ENCODE measurements at places on chromosomes 13 and 19. TPM values are rescaled to one million over a fixed set of nuclear protein-coding genes. Genes with fewer than 3 reads are reported as not detected.
A peak's percentile ranks its signal among the peaks of the same experiment; 100 is the strongest.

Gene CCNA1
- not detected for total RNA-seq

Gene ZNF254
- 26.4 TPM for total RNA-seq

DNA sequence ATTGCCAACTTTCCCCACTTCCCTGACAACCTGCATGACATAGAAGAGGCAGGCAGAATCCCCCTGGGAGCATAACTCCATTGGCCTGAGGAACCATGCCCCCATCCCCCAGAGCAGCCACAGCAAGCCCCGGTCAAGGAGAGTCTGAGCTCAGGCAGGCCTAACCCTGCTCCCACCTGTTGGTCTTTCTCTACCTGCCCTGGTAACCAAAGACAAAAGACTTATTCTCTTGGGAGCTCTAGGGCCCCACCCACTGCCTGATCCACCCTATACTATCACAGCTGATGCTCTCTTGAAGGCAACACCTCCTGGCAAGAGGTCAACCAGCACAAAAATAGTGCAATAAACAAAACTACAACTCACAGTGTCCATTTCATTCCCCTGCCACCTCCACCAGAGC lies 59.3 kb downstream of the TNFSF13B start:
- DNase-seq, result no peak
- peaks cover 22% of the 10 kb centered on the region for H3K27me3 ChIP-seq
- H3K36me3 ChIP-seq, result no peaks in the 10 kb centered on the region
- H3K4me1 ChIP-seq, result no peaks in the 10 kb centered on the region

DNA sequence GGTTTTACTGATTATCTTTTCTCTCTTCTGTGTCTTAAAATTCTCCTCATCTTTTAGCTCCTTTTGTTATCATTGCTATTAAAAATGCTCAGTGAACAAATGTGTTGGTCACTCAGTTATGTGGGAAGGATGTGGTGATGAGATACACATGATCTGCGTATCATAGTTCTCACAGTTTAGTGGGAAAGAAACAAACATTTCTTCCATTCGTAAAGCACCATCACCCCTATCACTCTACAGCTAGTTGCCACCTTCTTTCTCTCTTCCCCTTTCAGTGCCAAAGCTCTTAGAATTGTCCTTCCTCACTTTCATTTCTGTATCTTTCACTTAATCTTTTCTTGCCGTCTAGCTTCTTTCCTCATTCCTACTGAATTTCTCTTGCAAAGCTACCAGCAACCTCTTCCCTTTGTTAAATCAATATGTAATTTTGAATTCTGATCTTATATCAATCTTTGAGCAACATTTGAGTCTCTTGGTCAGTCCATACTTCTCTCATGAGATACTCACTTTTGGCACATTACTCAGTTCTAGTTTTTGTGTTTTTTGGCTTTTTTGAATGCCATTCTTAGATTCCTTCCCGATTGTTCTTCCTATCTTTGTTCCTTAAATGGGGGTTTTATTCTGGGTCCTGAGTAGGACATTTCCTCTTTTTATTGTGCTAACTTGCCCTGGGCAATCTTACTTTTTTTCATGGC lies 122.3 kb downstream of the PCCA start:
- DNase-seq, result no peak
- no peaks in the 10 kb centered on the region for H3K36me3 ChIP-seq
- no peaks in the 10 kb centered on the region for H3K4me1 ChIP-seq

DNA sequence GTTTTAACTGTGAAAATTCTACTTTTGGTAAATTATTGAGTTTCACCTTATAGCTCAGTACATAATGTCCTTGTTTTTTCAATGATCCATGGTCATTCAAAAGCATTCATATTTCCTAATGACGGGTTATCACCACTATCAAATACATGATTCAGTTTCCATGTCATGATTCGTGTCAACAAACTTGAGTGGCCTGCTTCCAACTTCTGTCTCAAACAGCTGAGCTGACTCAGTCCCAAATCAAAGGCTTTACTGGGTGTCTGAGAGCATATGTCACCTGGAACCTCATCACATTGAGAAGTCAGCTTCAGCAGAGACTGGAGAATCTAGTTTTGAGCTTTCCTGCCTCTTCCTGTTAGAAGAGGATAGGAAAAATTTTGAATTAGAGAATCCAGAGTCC lies 40.3 kb upstream of the SGCG start:
- no peak overlapping the region for H3K27ac ChIP-seq
- H3K27me3 ChIP-seq, result no peaks in the 10 kb centered on the region
- DNase-seq, result no peak

DNA sequence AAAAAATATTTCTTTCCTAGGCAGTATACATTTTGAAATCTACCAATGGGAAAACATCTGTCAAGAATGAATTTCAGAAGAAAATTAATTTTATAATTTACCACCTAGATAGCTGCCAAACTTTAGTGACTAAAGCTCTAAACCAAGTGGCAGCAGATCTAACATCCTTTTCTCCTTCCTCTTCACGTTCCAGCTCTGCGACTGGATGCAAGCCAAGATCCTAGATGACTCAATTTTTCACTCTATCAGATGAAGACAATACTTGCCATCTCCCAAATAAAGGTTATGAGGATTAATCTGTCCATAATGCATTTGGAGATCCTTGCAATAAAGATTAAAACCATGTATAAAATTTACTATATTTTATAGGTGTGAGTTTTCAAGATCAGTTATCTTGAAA lies 66.7 kb upstream of the MIR17HG start:
- no peak for DNase-seq
- no peak overlapping the region for H3K4me3 ChIP-seq
- no peak overlapping the region for H3K27ac ChIP-seq
- no peaks in the 10 kb centered on the region for H3K4me1 ChIP-seq

DNA sequence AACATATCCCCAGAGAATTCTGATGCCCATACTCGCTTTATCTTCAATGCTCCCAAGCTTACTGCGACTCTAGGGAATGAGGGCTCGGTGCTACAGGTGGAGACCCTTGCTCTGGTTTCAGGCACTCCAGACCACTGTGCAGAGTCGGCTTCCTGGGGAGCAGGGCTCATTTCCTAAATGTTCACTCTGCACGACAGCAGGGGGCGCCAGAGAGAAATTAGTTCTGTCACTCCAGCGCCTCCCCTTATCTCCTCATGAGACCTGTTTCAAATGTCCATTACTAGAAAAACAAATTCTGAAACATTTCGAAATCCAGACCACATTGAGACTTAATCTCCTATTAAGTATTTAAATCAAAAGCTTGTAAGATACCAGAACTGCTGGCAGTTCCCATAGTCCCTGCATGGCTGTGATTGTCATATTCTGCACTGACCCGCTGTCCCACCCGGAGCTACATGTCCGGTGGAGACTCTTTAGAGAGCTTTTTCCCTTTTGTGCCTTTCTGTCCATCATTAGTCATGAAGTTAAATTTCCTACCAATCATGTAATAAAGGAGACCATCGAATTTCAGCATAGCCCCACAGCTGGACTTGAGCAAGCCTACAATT lies 22.4 kb downstream of the EPSTI1 start:
- H3K27ac ChIP-seq, result peak overlapping the region; percentile 61
- H3K4me1 ChIP-seq, result peaks cover 32% of the 10 kb centered on the region
- H3K36me3 ChIP-seq, result peaks cover 8% of the 10 kb centered on the region
- H3K4me3 ChIP-seq, result no peak overlapping the region
- no peaks in the 10 kb centered on the region for H3K27me3 ChIP-seq

GRCh38 chr19:19550972-19551852 lies 13.1 kb downstream of the CILP2 start:
- peaks cover 13% of the 10 kb centered on the region for H3K27me3 ChIP-seq
- H3K4me3 ChIP-seq, result no peak overlapping the region
- H3K36me3 ChIP-seq, result no peaks in the 10 kb centered on the region
- no peak for DNase-seq
- H3K4me1 ChIP-seq, result peaks cover 7% of the 10 kb centered on the region
- no peak overlapping the region for H3K27ac ChIP-seq

- H3K36me3 ChIP-seq, result no peaks in the 10 kb centered on the region
- no peak overlapping the region for H3K27ac ChIP-seq
- H3K4me3 ChIP-seq, result no peak overlapping the region
- H3K4me1 ChIP-seq, result no peaks in the 10 kb centered on the region
- H3K27me3 ChIP-seq, result no peaks in the 10 kb centered on the region
Measured at GRCh38 chr13:30705680-30706079, 29.7 kb upstream of the ALOX5AP start.

DNA sequence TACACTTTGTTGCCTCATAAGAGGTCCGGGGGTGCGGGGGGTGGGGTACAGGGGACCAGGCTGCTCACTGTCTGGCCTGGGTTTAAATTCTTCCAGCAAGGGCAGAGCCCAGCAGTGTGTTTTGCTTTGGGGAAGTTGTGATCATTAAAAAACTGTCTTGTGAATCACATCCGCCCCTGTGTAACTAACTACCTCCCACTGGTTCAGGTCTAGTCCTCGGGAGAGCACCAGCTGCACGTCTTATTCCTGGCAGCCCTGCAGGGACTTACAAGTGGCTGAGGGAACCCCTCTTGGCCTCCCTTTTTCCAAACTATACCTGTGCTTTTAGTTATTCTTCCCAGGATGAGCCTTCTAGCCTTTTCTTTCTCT lies 127.5 kb downstream of the SIPA1L3 start:
- H3K27me3 ChIP-seq, result no peaks in the 10 kb centered on the region
- peak overlapping the region; percentile 44 for H3K27ac ChIP-seq
- peaks cover 33% of the 10 kb centered on the region for H3K4me1 ChIP-seq

DNA sequence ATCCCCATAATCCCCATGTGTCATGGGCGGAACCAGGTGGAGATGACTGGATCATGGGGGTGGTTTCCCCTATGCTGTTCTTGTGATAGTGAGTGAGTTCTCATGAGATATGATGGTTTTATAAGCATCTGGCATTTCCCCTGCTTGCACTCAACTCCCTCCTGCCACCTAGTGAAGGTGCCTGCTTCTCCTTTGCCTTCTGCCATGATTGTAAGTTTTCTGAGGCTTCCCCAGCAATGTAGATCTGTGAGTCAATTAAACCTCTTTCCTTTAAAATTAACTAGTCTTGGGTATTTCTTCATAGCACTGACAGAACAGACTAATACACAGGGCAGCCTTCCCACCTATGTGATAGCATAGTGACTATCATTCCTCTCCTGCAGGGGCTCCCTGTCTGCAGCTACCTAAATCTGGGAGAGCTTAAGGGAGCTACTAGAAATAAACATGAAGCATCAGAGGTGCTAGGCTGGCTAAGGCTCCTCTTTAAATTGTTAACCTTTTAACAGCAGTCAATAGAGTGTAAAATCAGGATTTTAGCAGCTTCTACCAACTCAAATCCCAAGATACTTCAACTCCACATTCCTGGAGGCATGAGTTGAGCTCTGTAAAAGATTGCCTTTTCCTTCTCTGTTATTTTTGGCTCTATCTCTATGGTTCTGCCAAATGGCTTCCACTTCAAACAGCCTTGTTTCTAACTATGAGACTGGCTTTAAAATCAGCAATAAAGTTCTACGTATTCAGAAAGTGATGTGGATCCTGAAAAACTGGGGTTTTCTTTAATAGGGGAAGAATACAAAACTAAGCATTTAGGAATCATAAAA lies 112.3 kb downstream of the VWA8 start:
- no peak for DNase-seq
- H3K27ac ChIP-seq, result no peak overlapping the region
- H3K4me3 ChIP-seq, result no peak overlapping the region
- H3K27me3 ChIP-seq, result no peaks in the 10 kb centered on the region
- H3K4me1 ChIP-seq, result no peaks in the 10 kb centered on the region

DNA sequence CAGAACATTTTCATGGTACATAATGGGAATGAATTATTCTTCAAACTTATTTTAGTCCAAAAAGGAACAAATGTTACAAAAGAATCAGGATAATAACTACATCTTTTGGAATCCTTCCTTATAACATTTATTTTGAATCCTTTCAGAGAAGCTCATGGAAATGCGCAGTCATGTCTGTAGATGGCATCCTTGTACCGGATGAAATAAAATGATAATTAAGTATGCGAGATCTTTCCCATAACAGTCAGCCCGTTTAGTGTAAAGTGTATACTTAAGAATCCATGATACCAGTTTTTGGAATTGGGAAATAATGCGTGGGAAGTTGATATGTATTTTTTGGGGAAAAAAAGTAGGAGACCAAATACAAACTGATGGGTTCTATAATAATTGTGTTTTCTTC lies 418.8 kb downstream of the GPC5 start:
- H3K27me3 ChIP-seq, result no peaks in the 10 kb centered on the region
- peak; percentile 59 for DNase-seq
- H3K4me3 ChIP-seq, result no peak overlapping the region
- no peaks in the 10 kb centered on the region for H3K4me1 ChIP-seq
- no peaks in the 10 kb centered on the region for H3K36me3 ChIP-seq

DNA sequence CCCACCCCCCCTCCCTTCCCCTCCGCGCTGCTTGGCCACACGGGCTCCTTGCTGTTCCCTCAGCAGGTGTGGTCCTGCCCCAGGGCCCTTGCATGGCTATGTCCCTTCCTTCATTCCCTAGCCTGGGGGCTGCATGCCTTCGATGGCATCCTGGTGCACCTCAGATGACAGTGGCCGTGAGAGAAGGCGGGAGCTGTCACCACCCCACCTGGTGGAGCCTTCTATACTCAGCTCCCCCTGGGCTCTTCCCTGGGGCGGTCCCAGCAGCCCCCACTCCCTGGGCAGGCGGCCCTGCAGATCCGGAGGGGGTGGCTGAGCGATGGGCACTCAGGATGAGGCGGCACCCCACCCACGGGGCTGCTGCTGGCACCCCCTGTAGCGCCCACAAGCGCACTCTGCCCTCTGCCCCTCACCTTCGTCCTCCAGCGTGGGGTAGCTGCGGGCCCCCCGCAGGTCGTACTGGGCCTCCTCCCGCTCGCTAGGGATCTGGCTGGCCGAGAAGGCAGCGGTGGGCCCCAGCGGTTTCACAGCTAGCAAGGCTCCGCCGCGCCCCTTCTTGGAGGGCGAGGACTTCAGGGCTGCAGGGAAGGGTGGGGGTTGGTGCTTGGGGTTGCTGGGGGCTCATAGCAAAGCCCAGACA lies 17.2 kb upstream of the CACTIN start:
- no peaks in the 10 kb centered on the region for H3K27me3 ChIP-seq
- H3K36me3 ChIP-seq, result peaks cover 38% of the 10 kb centered on the region
- no peak overlapping the region for H3K27ac ChIP-seq
- no peak for DNase-seq
- no peak overlapping the region for H3K4me3 ChIP-seq

DNA sequence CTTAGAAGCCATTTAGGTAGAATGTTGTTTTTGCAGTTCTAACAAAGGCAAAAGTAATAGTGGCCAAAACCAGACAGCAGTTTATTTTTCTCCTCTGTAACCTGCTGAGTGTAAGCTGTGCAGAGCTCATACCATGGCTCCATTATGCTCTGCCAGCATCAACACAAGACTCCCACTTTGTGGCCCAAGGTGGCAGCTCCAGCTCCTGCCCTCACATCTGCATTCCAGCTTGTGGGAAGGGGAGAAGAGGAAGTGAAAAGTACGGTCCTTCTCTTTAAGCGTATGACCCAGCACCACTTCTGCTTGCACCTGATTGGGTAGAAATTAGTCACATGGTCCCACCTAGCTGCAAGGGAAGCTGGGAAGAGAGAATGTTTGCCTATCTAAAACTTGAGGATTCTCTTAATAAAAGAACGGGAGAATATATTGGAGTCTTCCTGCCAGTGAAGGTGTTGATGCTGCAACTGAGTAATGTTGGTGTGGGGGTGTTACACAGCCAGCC lies 19.2 kb downstream of the ADGRE1 start:
- H3K27ac ChIP-seq, result no peak overlapping the region
- no peak overlapping the region for H3K4me3 ChIP-seq
- no peak for DNase-seq
- peaks cover 9% of the 10 kb centered on the region for H3K27me3 ChIP-seq
- H3K4me1 ChIP-seq, result no peaks in the 10 kb centered on the region

All from stomach (tissue), 19 donors.